Ovary (tissue), 10 donors: ENCODE measurements at places on chromosomes 5 and 9. TPM values are rescaled to one million over a fixed set of nuclear protein-coding genes. Genes with fewer than 3 reads are reported as not detected.

DNA sequence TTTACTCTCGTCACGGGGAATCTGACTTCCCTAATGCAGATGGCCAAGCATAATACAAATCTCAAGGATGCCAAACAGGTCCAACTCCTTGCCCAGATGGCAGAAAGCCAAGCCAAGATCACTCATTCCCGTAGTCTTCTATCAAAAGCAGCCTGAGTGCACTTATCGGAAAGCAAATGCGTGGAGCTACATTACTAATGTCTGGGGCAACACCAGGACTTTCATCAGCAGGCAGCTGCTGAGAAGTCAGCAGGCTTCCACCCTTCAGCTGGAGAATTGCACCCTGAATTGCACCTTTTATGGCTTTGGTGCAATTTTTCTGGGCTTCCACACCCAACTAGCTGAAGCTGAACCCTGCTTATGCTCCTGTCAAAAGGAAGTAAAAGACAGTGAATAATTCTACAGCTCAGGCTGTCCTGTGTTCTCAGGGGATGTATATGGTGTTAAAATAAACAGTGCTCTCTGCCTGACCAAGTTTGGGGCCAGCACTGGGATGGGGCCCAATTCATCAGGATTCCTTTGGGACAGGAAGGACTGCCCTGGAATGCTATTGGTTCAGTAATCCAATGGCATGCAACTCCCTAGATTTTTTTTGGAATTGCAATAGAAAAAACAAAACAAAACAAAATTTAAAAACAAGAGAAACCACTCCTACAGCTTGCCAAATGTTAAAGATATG, 92.6 kb downstream of the DPYSL3 start:
- H3K27ac ChIP-seq, result no peak overlapping the region
- peaks cover 23% of the 10 kb centered on the region for H3K4me1 ChIP-seq

Gene KIAA1958
- 24.1 TPM for total RNA-seq

- no peak overlapping the region for H3K4me3 ChIP-seq
- H3K27me3 ChIP-seq, result no peaks in the 10 kb centered on the region
- peaks cover 4% of the 10 kb centered on the region for H3K4me1 ChIP-seq
- DNase-seq, result no peak
- H3K36me3 ChIP-seq, result no peaks in the 10 kb centered on the region
- H3K27ac ChIP-seq, result no peak overlapping the region
Measured at GRCh38 chr9:133167769-133168168, 4.1 kb upstream of the GBGT1 start.

DNA sequence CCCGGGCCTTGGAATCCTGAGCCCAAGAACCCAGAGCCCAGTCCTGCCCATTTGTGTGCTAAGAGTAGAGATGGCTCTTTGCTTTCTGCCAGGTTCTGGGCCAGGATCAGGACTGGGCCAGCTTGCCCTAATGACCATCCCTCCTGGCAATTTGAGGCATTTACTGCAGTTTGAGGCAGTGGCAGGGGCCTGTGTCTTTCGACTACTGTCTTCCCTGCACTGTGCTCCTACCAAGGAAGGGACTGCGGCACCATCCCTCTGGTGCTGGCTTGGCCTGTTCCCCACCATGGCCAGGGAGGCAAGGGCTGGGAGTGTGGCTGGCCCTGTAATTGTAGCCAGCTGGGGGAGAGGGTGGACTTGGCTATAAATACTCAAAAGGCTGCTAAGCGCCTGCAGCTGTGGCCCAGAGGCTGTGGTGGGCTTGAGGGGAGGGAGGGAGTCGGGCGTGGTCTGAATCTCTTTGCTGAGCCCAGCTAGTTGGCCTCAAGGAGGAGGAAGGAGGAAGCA, 4.6 kb downstream of the ENHO start:
- no peaks in the 10 kb centered on the region for H3K36me3 ChIP-seq
- DNase-seq, result no peak
- H3K4me1 ChIP-seq, result peaks cover under 1% of the 10 kb centered on the region
- H3K27me3 ChIP-seq, result no peaks in the 10 kb centered on the region
- no peak overlapping the region for H3K4me3 ChIP-seq
- H3K27ac ChIP-seq, result no peak overlapping the region

Gene FGF1
- total RNA-seq, result 1.0 TPM

DNA sequence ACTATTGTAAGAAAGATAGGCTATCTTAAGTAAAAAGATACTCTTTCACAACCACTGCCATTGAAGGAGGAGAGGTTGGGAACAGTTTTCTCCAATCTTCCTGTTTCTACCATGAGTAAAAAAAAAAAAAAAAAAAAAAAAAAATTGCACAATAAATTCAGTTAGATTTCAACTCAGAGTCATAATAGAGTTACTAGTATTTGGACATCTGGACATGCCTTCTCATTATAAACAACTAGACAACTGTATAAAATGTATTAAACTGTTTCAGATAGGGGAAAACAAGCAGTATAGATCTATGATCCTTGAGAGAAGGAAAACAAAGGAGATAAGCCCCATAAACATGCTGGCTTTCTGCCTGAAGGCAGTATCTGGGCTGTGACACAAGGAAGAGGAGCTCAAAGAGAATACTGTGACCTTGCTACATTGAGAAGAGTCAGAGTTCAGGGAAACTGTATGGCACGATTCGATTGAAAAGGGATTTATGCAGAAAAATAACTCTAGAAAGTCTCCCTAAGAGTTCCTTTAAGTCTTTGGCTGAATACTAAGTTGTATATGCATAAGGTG, 249.2 kb upstream of the POU5F2 start:
- no peak overlapping the region for H3K27ac ChIP-seq
- H3K4me1 ChIP-seq, result peaks cover 2% of the 10 kb centered on the region
- no peak for DNase-seq
- H3K4me3 ChIP-seq, result no peak overlapping the region
- no peaks in the 10 kb centered on the region for H3K36me3 ChIP-seq

DNA sequence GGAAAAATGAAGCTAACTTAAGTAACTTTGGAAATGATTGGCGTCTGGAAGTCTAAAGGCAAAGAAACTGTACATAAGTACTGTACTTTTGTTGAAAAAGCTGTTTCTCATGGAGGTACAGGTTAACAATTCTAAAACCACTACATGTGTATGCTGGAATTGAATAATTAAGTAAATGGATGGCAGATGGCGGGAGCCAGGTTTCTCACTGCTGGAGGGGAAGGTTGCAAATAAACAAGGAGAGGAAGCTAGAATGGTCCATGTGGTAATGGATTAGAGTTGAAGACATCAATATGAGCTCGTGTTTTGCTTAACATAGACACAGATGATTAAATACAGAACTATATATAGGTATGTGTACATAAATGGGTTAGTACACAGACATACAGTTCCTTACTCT, 43.2 kb upstream of the ASTN2 start:
- H3K27ac ChIP-seq, result no peak overlapping the region
- no peaks in the 10 kb centered on the region for H3K4me1 ChIP-seq
- H3K4me3 ChIP-seq, result no peak overlapping the region
- DNase-seq, result no peak

DNA sequence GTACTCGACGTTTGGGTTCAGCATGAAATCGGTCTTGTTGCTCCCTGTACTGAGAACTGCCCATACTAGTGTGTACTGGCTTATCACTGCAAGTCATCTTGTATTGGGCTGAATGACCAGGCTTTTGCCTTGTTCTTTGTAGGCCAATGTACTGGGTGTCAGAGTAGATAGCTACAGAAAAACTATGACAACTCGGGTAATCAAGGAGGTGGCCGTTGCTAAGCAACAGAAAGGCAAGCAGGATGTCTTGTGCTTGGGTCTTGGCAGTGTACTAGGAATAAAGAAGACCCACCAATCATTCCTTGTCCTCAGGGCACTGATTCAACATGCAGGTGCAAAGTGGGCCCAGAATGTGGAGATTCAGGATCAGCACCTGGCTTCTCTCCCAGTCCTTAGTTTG, 11.9 kb upstream of the SHISAL2B start:
- H3K4me3 ChIP-seq, result no peak overlapping the region
- no peaks in the 10 kb centered on the region for H3K4me1 ChIP-seq
- H3K27ac ChIP-seq, result no peak overlapping the region
- H3K36me3 ChIP-seq, result no peaks in the 10 kb centered on the region

DNA sequence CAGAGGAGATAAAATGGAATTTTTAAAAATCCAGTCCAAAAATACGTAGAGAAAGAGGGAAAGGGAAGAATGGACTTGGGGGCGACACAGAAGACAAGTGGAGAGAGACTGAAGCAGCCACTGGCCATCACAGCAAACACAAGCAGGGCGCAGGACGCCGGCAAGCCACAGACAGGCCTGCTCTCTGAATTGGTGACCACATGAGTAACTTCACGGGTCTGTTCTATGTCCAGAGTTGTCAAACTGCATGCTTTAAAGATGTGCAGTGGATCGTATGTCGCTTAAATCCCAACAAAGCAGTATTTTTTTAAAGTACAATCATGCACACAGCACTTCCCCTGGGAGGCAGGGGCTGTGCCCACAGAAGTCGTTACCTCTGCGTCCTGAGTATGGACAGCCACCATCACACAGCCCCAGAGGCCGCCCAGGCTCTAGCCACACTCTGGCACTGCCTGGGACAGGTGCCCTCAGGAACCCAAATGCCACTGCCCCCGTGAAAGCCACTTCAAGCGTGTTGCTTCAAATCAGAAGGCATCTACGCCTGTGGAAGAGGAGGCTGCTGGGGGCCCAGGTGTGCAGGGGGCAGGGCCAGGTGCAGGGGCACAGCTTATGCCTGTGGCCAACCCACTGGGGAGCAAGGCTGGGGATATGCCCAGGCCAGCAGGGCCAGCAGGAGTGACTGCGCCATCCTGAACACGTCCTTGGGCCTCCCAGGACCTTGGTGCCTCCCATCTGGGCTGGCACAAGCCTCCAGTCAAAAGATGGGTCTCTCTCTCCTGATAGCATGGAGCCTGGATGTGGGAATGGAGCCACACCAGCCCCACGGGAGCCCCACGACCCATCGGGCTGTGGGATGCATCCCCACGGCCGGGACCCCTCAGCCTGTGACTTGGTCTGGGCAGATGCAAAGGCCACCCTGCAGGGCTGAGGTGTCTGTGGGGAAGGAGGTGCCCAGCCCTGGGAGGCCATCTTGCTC, 5.9 kb upstream of the LRRC14B start:
- H3K27me3 ChIP-seq, result no peaks in the 10 kb centered on the region
- no peaks in the 10 kb centered on the region for H3K36me3 ChIP-seq
- no peak for DNase-seq
- H3K4me3 ChIP-seq, result no peak overlapping the region
- H3K27ac ChIP-seq, result no peak overlapping the region
- H3K4me1 ChIP-seq, result peaks cover 2% of the 10 kb centered on the region

GRCh38 chr9:88435336-88435735, 47.1 kb downstream of the SPIN1 start:
- no peak overlapping the region for H3K4me3 ChIP-seq
- H3K27me3 ChIP-seq, result no peaks in the 10 kb centered on the region
- H3K4me1 ChIP-seq, result no peaks in the 10 kb centered on the region
- H3K36me3 ChIP-seq, result no peaks in the 10 kb centered on the region

DNA sequence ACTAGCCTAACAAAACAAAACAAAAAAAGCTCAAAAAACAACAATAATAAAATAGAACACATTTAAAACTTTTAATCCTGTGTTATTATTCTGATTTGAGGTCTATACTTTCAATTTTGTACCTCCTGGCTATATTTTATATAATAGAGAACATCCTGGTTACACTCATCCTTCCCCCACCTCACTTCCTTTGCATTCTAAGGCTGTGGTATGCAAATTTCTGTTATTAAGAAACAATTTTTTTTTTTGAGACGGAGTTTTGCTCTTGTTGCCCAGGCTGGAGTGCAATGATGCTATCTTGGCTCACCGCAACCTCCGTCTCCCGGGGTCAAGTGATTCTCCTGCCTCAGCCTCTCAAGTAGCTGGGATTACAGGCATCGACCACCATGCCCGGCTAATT, 3.1 kb upstream of the RPL37 start:
- no peaks in the 10 kb centered on the region for H3K27me3 ChIP-seq
- no peaks in the 10 kb centered on the region for H3K36me3 ChIP-seq
- no peak for DNase-seq

DNA sequence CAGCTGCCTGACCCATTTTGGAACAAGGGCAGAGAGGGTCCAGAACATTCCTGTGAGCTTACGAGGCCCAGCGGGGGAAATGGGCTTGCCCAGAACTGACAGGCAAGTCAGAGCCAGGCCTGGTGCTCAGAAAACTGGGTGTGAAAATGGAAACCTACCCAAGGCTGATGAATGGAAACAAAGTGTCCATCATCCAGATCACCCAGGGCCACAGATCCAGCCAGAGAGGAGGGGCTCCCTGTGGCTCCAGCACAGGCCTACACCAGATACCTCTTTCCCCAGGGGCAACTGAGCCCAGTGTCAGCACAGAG, 3.1 kb downstream of the CLTB start:
- peaks cover 8% of the 10 kb centered on the region for H3K4me1 ChIP-seq
- no peak overlapping the region for H3K27ac ChIP-seq
- H3K27me3 ChIP-seq, result no peaks in the 10 kb centered on the region
- H3K36me3 ChIP-seq, result no peaks in the 10 kb centered on the region

GRCh38 chr9:101739311-101739710, 864 bp upstream of the GRIN3A start:
- H3K27me3 ChIP-seq, result no peaks in the 10 kb centered on the region
- DNase-seq, result no peak
- H3K4me1 ChIP-seq, result peaks cover 11% of the 10 kb centered on the region
- H3K27ac ChIP-seq, result no peak overlapping the region
- H3K36me3 ChIP-seq, result no peaks in the 10 kb centered on the region

GRCh38 chr9:81530310-81530810, 159.0 kb downstream of the TLE1 start:
- DNase-seq, result no peak
- no peaks in the 10 kb centered on the region for H3K27me3 ChIP-seq
- no peak overlapping the region for H3K27ac ChIP-seq
- H3K36me3 ChIP-seq, result no peaks in the 10 kb centered on the region

Gene SLC34A1
- not detected for total RNA-seq

DNA sequence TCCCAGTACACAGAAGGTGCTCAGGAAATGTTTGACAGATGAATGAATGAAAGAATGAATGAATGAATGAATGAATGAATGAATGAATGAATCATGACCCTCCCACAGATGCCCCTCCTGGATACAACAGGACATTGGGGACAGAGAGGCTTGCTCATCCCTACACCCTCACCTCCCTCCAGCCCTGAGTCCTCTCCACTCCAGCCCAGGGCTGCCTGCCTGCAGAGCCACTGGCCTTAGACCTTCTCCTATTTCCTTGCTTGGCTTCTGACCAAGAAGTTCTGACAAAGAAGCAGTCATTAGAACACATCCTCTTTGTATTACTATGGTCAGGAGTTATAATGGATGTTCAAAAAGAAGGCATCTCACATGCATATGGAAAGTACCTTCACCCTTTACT, 240.7 kb upstream of the DAPK1 start:
- H3K4me3 ChIP-seq, result no peak overlapping the region
- no peak overlapping the region for H3K27ac ChIP-seq
- H3K4me1 ChIP-seq, result peaks cover 2% of the 10 kb centered on the region
- DNase-seq, result no peak
- H3K36me3 ChIP-seq, result no peaks in the 10 kb centered on the region
- no peaks in the 10 kb centered on the region for H3K27me3 ChIP-seq

- no peaks in the 10 kb centered on the region for H3K4me1 ChIP-seq
- no peaks in the 10 kb centered on the region for H3K27me3 ChIP-seq
- no peak overlapping the region for H3K4me3 ChIP-seq
- H3K27ac ChIP-seq, result no peak overlapping the region
- no peak for DNase-seq
Measured at GRCh38 chr5:159218595-159219023, 9.3 kb upstream of the RNF145 start.
